ENCODE measurements at places on chromosomes 5 and 9.
A peak's percentile ranks its signal among the peaks of the same experiment; 100 is the strongest.

DNA sequence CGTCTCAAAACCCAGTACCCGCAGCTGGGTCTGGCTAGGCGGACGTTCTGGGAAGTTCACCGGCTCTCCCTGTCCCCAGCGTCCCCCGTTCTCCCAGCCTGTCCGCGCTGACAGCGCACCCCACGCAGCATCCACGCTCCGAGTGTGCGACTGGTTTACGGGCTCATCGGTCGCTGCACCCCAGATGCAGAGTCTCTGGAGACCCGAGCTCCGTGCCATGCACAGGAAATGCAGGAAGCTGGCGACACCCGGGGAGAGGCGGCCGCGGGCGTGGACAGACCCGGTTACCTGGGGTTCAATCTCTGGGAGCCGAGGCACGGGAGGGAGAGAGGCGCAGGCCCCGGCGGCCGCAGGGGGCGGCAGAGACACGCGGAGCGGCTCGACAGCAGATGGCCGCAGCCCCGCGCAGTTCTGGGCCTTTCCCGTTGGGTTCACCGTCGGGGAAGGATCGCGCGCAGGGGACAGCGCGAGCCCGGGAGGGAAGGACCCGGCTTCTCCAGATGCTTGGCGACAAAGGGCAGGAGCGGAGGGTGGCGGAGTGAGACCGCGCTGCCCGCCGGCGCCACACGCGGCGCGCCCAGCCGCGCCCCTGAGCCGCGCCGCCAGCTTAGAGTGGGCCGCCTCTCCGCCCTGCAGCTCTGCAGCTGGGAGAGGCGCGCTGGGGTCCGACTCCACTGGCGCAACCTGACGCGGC lies 558 bp downstream of the SHROOM1 start:
- peak; percentile 84 for DNase-seq

- no peak for DNase-seq
Measured at GRCh38 chr9:82116556-82116955, 128.0 kb downstream of the SPATA31D1 start.

GRCh38 chr5:159510282-159510681 lies 180.0 kb upstream of the IL12B start:
- peak; percentile 78 for DNase-seq

DNA sequence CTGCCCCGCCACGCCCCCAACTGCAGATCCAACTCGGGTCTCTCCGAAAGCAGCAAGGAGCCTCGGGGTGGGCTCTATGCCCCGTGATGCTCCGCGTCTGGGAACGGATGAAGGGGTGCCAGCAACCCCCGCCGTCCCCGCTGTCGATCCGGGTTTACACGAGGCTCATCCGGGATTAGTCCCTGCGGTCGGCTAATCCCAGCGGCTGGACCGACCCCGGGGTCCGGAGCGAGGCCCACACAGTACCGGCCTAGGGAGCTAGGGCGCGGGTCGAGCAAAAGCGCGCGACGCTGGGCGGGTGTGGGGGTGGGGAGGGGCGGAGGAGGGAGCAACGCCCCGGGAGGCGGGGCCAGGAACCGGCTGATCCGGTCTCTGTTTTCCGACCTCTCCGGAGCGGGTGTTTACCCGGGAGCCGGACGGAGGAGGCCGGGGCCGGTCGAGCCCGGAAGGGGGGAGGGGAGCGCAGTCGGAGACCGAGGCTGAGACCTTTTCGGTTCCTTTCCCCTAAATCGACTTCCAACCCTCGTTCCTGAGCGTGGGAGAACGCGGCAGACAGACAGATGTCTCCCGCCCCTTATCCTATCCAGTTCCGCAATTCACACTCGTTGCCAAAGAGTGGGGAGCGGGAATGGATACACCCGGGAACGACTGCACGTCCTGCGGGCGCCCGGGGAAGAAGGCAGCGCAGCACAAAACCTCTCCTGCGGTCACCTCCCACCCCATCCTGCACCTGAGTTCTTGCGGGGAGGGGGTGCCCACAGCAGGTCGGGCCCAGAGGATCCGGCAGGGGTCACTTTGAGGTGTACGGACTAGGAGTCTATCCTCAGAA lies 28.6 kb downstream of the PCDH1 start:
- peak; percentile 87 for DNase-seq

DNA sequence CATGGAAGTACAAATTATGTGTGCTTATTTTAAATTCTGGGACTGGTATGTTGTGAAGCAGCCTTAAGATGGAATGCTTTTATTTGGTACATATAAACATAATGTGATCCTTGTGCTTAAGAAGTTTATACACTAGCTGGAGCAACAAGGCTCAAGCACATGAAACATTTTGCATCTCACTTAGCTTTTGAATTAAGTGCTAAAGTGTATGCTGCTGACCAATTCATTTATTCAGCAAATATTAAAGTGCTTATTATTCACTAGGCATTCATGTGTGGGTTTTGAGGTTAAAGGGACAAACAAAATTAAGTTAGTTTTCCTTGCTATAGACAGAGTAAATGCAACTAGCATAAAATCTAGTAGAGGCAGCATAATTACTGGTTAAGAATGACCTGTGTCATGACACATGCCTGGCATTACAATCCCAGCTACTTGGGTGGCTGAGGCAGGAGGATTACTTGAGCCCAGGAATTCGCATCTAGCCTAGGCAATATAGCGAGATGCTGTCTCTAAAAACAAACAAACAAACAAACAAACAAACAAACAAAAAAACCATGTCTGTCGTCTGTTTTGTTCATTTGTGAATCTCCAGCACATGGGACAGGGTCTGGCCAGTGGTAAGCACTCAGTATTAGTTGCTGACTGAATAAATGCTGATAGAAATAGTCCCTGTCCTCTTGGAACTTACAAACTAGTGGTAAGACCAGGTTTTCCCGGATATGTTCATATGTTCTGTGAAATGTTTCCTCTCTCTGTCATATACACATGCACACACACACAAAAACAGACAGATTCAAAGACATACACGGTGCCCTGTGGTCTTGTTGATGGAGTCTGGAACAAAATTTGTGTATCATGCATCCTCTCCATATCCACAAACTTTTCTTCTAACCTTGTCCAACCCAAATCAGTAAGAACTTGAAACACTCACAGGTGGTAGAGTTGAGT lies 41.9 kb upstream of the TNFAIP8 start:
- DNase-seq, result no peak

- DNase-seq, result peak; percentile 90
Measured at GRCh38 chr5:96629774-96630173, 32.4 kb upstream of the CAST start.

- DNase-seq, result no peak
Measured at GRCh38 chr5:176948458-176948857, 49.3 kb upstream of the HK3 start.
